Activated CD8-positive, alpha-beta T cell treated with anti-CD3 and anti-CD28 coated beads, Interleukin-2, amount 10 ng/mL, durations not matched to agents 7 days and 5 days (primary cell): ENCODE measurements at places on chromosomes 5 and 9.
A peak's percentile ranks its signal among the peaks of the same experiment; 100 is the strongest.

DNA sequence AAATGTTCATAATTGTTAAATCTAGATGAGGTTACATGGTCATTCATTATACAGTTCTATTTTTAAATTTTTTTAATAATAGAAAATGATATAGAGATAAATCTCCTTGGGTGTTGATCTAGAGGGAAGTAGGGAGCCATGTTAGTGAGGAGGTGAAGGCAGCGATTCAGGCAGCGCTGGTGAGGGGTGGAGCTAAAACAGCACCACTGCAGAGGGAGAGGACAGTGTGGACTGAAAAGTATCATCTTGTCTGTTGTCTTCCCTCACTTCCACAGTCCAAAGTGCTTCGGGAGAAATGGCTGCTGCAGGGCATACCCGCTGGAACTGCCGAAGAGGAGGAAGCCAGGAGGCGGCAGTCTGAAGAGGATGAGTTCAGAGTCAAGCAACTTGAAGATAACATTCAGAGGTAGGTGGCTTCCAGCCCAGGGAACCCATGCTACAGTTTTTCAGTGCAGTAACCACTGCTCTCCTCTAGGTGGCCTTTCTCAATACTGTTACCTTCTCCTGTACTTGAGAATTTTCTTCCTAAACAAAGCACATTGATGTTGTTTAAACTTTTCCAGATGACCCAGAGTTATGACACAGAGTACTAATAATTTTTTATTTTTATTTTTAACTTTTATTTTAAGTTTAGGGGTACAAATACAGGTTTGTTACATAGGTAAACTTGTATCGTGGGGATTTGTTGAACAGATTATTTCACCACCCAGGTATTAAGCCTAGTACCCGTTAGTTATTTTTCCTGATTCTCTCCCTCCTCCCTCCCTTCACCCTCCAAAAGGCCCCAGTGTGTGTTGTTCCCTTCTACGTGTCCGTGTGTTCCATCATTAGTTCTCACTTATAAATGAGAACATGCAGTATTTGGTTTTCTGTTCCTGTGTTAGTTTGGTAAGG lies 100.5 kb downstream of the PALM2AKAP2 start:
- DNase-seq, result peak; percentile 47

DNA sequence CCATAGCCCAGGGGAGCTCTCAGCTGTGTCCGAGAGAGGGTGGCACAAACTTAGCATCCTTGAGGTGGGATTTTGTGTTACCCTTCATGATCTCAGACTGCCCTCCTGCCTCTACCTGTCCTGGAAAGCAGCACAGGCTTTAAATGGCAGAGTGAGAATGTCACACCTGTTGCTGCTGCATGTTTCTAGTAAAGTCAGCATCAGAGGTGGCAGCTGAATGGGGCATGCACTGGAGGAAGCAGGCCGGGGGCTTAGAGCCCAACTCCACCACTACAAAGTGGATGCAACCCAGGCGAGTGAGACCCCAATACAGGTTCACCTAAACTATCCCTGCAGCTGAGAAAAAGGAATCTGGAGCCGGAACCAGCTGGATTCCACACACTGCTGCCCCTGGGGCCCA lies 51.6 kb downstream of the MACROH2A1 start:
- no peak for DNase-seq

DNA sequence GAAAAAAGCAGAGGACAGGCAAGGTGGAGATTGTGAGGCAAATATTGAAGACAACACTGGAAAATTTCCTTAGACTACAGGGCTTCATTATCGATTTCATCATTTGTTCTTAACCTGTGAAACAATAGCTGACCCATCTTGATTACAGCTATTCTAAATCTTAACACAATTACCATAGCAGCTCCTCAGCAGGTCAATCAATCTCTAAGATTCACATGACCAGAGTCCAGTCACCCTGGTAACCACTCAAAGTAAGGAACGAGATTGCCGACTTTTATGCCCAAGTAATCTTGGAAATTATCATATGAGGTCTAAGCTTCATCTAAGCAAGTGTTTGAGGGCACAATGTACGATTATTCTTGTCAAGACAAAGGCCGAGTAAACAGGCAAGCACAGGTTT lies 93.8 kb downstream of the TTC39B start:
- DNase-seq, result no peak

- no peak for DNase-seq
Observed at GRCh38 chr9:137044037-137044436, 1.9 kb downstream of the NPDC1 start.

GRCh38 chr5:52015760-52016159 lies 632.5 kb downstream of the ISL1 start:
- DNase-seq, result no peak

DNA sequence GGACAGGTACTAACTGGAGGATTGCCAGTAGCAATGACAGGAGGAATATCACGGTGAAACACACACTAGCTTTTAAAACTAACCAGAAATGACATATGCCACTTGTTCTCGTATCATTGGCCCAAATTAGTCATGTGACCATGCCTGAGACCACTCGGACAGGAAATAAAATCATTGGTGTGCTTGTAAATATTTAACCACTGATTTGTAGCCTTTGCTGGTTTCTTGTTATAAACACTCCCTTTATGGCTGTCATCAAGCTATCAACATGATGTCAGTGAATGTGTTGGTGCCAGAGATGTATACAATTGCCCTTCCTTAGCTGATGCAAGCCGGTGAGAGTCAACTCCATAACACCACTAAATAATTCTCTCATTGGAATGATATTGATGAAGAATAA lies 123.7 kb upstream of the ANKH start:
- no peak for DNase-seq

GRCh38 chr5:138955671-138956295 lies 80.6 kb upstream of the LRRTM2 start:
- no peak for DNase-seq
